ENCODE measurements at places on chromosomes 7 and 10.
A peak's percentile ranks its signal among the peaks of the same experiment; 100 is the strongest.

DNA sequence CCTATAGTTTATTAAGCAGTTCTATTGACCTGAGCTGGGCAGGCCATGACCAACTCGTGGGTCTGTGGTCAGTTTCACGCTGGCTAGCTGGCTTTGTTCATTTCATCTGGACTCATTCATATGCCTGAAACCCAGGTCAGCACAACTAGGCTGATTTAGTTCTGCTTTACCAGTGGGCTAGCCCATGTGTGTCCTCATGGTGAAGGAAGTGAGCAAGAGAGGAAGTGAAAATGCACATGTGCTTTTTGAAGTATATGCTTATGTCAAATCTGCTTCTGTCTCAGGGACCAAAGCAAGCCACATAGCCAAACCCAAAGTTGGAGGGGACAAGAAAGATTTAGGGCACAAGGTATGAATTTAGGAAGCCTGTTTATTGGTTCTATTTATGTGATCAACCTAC, 154.5 kb downstream of the RNF133 start:
- DNase-seq: no peak

DNA sequence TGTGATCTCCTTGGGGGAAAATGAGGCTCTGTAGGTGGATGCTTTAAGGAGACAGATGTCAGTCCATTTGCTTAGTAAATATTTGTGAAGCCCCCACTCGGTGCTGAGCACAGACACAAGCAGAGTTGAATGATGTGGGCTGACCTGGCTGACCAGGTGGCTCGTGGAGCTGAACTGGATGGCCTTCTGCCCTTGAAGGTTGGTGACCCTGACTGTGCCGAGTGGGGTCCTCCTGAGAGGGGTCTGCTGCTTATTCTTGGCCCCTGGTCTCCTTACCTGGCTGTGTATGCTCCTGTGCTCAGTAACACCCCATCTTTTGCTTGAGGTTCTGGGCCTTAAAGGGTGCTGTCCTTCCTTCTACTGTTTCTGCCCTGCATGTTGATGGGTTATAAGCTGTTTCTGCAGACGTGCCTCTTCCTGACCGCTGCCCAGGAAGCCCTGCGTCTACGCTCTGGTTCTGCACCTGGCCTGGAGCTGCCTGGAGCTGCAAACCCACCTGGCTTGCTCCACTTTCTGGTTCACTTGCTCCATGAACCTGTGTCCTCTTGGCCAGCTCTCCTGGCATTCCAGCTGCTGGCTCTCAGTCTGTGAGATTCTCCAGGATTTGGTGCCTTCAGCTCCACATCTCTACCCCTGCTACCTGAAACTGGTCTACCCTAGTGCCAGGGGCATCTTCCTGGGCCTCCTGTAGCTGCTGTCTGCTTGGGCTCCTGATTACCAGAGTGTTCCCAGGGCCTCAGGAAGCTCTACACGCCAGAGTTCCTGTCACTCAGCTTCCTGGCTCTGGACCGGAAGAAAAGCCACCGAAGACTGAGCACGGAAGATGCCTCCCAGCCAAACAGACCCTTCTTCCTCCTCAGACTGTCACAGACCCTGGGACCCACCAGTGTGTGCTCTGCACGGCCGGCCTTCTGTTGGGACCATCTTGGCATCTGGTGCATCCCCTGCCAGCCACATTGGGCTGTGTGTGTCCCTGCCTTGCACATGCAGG, 76.5 kb downstream of the ADCY1 start:
- DNase-seq: no peak

DNA sequence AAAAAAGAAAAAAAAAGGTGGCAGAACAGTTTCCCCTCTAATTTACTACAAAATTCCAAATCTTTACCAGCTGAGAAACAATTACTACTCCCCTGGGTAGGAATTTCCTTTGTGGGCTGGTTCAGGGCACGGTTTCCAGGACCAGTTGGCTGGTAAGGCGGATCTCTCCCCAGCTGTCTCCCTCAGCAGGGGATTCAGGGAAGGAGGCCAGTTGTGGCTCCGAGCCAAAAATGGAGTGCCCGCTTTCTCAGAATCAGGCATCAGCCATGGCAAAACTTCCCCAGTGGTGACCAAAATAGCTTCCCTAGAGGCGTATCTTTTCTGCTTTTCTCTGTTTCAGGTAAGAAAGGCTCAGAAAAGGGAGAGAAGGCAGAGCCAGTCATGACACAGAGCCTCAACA, 91.2 kb downstream of the ZNF22 start:
- DNase-seq: no peak

- no peak for DNase-seq
Measured at GRCh38 chr7:139953229-139953628, 109.5 kb downstream of the PARP12 start.

DNA sequence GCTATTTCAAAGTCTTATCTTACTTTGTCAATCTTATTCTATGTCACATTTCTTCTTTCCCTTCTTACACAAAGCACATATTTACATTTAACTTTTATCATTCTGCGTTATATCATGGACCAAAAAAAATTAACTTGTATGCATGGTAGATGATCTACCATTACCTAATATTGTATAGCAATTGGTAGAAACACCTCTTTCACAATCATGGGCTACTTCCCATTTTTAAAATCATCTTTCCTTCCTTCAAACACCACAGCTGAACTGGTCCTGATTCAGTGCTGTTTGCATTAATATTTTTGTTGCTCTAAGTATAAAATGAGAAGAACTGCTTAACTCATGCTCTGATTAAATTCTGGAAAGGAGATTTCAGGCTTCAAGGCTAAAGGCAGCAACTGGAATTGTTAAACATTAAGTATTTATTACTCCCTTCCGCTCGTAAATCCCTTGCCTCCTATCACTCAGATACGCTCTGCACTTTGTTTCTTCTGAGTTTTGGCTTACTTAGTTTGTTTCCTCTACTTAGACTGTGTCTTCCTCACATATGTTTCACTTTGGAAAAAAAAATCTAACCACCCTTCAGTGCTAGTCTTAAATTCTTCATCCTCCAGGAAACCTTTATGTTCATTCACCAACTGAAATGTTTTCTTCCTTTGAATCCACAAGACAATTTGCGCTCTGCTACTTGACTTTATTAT, 901.4 kb downstream of the PCDH15 start:
- DNase-seq: no peak

DNA sequence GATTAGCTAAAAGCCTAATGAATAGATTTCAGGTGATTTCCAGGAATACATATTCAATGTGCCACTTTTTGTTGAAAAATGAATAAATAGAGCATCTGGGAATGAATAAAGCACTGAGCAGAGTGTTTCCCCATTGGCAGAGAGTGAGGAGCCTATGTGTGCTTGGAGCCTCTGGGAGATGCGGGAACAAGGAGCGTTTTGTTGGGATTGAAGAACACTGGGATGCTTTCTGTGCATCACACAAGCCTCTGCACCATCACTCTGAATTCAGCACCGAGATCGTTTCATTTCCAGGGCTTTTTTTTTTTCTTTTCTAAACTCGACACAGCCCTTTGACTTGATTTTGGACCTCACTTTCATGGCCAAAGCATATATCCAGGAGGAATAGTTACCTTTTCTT, 111.4 kb downstream of the BAMBI start:
- no peak for DNase-seq

DNA sequence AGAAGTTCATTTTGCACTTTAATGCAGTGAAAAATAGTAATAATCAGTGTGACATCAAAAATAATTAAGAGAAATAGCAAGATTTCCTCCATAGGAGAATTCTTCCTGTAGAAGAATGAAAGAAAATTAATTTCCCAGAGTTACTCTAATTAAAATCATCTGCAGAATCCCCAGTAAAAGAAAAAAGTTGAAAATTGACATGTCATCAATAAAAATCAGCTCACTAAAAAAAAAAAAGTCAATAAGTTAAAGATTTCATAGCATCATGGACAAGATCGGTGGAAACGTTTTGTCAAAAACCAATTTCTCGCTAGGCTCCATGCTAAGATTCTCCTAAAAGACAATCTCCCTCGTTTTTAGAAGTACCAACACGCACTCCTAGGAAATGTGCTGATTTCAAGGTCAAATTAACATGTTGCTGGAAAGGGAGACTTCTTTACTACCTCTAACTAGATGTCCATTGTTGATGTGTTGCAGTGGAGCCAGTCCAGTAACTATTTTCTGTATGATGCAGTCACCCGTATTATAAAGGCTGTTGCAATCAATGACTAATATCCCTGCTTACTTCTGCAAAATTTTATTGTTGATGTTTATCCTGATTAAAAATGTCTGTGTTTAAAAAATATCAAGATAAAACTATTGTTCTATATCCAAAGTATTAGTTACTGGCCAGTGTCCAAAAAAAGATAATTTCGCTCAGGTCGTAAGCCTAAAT, 591.9 kb upstream of the MGMT start:
- DNase-seq: no peak

DNA sequence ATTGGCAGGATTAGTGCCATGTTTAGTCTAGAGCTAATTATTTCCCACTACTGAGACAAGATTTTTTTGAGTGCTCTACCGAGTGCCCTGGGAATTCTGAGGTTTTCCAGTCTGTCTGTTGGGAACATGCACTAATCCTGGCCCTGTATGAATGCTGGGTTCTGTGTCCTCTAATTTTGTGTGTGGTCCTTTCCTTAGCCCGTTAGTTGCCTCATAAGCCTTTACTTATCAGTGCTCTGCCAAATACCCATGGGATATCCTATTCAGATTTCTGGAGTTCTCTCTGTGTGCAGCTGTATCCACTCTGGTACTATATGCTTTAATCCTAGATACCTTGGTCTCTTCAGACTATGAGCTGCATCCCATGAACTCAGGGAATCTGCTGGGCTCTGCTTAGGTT, 13.1 kb downstream of the CSGALNACT2 start:
- DNase-seq: no peak

DNA sequence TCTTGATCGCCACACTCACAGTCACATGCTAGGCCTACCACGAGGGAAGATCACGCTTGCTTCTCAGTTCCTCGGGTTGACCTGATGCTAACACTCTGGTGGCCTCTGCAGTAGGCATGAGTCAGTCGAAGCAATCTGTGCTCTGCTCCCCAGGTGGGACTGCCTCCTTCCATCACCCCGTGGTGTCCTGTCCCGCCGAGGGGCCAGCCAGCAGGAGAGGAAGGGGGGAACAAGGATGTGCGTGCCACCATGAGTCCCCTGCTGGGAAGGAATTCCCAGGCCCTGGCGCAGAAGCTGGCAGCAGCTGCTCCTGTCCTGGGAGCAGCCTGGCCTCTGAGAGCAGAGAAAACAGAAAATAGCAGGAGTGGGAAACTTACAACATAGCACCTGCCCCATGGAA, 695.0 kb upstream of the NRP1 start:
- no peak for DNase-seq

DNA sequence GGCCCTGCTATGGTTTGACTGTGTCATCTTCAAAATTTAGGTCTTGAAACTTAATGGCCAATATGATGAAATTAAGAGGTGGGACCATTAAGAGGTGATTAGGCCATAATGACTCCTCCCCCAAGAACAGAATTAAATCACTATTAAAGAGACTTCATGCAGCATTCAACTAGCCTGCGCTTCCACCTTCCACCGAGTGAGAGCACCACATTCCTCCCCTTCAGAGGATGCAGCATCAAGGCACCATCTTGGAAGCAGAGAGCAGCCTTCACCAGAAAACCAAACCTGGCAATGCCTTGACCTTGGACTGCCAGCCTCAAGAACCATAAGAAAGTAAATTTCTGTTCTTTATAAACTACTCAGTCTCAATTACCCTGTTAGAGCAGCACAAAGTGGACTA, 371.1 kb upstream of the NFE2L3 start:
- DNase-seq: no peak

- peak; percentile 54 for DNase-seq
Measured at GRCh38 chr7:1176891-1177373, 16.9 kb upstream of the ZFAND2A start.

- no peak for DNase-seq
Measured at GRCh38 chr10:103737735-103738367, 117.5 kb downstream of the SH3PXD2A start.

DNA sequence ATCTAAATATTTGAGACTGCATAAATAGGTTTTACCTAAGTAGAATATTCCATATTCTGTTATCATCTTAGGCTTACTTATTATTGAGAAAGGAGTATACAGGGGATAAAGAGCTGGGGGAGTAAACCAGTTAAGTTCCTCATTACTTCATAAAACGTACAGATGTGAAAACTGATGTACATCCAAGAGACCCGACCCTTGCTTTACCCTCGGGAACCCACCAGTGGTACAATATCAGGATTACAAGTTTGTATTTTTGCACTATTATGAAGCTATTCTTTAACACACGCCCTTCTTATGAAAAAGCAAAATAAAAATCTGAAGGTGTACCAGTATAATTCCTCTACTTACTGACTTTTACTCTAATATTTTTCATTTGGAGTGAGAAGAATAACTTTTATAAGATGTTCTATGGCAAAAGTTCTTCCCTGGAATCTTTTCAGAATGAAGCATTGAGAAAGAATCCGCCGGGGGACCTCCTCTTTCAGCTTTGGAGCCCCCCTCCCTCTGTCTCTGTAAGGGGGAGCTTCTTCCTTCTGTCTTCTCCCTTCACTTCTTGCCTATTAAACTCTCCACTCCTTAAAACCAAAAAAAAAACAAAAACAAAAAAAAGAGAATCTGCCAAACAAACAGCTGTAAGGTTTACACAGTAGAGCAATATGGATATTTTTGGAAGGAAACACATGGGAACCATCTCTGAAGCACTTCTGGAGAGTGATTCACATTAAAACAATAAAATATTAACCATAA, 550.0 kb downstream of the TNS3 start:
- no peak for DNase-seq

- no peak for DNase-seq
Measured at GRCh38 chr7:114722562-114722961, 199.3 kb upstream of the MDFIC start.

GRCh38 chr7:101667920-101668319, 38.8 kb upstream of the MYL10 start:
- DNase-seq: no peak

GRCh38 chr10:44908066-44908749, 2.9 kb upstream of the TMEM72 start:
- DNase-seq: no peak

DNA sequence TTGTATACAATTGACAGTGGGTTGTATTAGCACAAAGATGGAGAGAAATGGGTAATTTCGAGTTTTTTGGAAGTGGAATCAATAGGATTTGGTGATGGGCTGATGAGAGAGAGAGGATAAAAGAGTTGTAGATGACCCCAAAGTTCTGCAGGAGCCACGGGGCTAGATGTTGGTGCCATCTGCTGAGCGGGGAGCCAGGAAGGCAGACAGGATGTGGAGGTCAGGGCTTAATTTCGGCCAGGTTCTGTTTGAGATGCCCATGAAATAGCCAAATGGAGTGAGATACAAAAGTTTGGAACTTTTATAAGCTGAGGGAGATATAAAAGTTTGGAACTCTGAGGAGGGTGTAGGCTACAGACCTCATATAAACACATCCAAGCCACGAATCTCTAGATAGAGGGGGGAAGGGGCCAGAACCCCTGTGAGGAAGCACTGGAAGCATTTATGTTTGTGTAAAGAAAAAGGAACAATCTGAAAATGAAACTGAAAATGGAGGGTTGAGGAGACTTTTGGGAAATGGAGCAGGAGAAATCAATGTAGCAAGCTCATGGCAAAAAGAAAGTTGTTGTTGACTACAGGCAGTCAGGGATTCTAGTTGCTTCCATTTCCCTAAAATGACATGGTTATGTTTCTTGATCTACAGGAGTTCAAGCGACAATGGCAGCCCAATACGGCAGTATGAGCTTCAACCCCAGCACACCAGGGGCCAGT, 2.2 kb downstream of the GIMAP4 start:
- no peak for DNase-seq

All from CD8-positive, alpha-beta T cell (primary cell).